ENCODE measurements at places on chromosomes 3 and 15.

DNA sequence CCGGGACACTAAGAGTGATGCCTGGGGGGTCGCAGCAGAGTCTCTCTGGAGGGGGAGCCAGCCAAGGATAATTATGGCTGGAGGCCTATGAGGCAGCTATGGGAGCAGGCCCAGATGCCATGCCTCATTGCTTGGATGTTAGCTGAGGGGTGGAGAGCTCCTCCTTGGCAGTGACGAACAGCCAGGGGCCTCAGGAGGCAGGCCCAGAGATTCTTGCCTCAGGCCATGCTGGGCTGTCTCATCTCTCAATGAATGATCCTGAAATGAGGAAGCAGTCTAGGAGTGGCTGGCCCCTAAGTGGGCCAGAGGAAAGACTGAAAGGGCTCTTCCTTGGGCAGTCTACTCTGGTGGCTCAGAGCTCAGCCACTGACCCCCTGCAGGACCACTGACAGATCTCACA, 21.3 kb downstream of the KIF9 start:
- no peak for DNase-seq

GRCh38 chr15:73183071-73183470, 130.8 kb downstream of the NEO1 start:
- DNase-seq = no peak

- no peak for DNase-seq
Measured at GRCh38 chr15:88344786-88345185, 88.2 kb upstream of the NTRK3 start.

DNA sequence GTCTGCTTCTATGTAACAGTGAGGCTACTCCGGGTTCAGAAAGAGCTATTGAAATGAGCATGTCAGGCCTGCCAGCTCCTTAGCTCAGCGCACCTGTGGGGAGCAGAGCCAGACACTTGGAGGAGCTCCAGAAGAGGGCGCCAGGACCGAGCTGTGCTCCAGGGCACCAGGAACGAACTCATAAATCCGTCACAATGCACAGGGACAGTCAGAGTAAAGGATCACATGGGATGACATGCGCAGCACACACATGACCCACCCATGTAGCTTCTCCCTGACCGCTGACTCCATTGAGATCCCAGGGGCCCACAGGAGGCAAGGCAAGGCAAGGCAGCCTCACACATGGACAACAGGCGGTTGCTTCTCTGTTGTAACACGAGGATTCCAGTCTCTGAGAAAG, 26.0 kb upstream of the GNB5 start:
- DNase-seq = no peak

- DNase-seq = no peak
Measured at GRCh38 chr15:63599401-63600000, 2.3 kb downstream of the FBXL22 start.

- DNase-seq = no peak
Measured at GRCh38 chr3:172478116-172478515, 29.9 kb upstream of the GHSR start.

- DNase-seq = no peak
Measured at GRCh38 chr3:150528354-150528797, 17.9 kb downstream of the SERP1 start.

DNA sequence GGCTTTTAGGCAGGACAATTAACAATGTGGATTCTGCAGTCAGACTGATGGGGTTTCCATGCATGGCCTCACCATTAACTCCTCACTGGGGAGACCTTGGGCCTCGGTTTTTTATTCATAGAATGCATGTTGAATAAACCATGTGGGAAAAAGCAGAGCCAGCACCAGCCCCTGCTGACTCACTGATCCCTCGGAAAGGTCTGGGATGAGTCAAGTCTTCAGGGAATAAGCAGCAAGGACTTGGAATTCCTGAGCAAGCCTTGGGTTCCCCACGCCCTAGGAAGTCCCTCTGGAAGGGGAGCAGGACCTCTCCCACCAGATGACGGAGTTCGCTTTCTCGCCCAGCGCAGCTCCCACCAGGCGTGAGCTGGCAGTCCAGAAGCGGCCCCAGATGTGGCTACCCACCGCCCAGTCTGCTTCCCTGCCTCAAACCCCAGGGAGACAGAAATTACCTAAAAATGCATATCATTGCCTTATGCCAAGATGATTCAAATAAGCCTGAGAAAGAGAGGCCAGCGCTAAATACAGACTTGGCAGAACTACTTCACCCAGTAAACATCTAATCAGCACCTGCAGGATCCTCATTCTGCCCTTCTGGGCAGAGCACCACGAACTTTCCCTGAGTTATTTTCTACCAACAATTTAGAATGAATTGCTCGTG, 45.4 kb downstream of the BTD start:
- DNase-seq = no peak

GRCh38 chr3:186105543-186105942, 3.3 kb downstream of the ETV5 start:
- no peak for DNase-seq

GRCh38 chr15:82935382-82935781, 17.1 kb downstream of the HOMER2 start:
- no peak for DNase-seq

- DNase-seq = no peak
Measured at GRCh38 chr3:117380631-117381030, 671.1 kb downstream of the TUSC7 start.

GRCh38 chr3:64319391-64319790, 94.1 kb upstream of the PRICKLE2 start:
- DNase-seq = no peak

DNA sequence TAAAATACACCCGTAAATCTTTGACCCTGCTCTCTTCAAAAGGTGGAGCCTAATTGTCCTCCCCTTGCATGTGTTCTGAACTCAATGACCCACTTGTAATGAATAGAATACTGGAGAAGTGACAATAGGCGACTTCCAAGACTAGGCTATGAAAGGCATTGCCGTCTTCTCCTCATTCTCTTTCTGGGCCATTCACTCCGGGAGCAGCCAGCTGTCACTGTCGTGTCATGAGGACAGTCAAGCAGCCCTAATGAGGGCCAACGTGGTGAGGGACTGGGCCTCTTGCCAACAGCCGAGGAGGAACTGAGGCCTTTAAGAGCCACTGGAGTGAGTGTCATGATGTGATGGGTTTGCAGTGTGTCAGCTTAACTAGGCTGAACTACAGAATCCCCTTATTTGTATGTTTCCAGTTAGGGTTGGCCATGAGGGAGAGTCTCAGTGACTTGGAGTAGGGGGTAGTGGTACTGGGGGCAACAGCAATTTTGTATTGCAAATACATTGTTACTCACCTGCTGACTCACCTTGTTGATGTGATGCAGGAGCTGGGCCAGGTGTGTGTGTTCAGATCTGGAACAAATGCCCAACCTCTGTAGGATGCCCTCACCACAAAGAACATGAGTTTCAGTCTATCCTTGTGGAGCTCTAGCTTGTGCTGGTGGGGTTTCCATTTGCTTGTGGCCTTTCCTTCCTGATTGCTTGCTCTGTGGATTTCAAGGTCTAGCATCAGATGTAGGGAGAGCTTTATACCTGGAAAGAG, 188.5 kb upstream of the PROK2 start:
- DNase-seq = no peak
